T-helper 17 cell (primary cell): ENCODE measurements at places on chromosomes 5 and 9.
A peak's percentile ranks its signal among the peaks of the same experiment; 100 is the strongest.

DNA sequence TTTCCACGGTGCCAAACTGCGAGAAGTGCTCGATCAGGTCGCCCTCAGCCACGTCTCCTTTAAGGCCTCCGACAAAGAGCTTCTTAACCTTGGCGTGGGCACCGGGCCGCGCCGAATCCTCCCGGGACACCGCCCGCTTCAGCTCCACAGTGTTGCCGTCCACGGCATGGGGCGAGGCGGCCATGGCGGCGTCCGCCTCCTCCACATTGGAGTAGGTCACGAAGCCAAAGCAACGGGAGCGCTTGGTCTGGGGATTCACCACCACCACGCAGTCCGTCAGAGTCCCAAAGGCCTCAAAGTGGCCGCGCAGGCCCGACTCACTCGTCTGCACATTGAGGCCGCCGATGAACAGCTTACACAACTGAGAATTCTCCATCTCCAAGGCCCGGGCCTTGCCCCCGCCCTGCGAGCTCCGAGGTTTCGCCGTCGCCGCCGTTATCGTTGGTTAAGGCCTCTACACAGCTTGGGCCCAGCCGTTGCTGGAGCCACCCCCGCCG is 424 bp downstream of the HNRNPA0 start:
- DNase-seq: no peak

DNA sequence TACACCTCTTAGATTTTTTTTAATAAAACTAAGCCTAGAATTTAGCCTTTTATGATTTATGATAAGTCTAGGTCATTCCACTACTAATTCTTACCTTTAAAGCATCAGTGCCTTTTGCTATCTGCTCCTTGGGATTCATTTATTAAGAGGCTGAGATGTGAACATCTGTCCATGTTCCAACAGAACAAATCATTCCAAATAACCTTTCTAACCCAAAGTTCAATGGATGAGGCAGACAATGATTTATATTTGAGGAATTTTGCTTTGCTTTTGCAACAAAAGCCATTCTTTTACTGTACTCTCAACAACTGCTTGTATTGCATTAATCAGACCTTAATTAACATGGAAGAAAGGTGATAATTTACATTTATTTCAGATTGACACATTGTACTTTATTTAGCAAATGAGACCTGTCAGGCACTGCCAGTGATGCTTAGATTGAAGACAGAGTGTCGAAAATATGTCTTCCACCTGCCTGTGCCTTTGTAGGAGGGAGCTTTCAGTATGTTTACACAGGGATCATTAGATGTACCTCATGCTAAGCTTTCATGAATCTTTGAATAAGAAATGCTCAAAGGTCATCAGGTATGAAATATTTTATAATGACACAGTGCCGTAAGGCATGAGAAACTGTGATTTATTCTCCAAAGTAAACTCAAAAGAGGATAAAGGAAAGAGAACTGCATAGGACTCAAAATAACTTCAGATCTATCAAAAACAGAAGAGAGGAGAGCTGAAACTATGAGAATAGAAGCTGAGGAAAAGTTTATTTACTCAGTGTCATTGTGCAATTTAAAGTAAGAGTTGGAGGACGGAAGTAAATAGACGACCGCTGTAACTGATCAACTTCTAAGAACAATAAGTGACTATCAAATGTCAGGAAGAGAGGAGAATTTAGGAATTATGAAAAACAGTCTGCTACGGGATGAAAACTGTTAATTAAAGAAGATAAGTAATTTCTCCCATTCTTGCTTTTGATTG is 36.7 kb upstream of the IZUMO3 start:
- DNase-seq: no peak

DNA sequence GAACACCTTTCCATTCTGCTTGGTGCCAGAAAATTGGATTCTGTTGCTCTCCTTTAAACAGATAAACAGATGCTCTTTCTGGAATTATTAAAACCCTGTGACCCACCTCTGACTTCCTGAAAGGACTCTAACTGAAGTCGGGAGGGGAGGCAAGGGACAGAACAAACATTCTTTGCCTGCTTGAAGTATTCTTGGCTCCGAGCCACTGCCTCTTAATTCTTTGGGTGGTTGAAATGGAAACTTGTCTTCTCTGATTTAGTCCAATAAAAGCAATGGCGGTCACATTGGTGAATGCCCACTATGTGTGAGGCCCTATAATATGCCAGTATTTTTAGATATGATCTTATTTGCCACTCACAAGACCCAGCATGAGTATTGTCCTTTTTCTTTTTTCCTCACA is 236.8 kb downstream of the SLIT3 start:
- DNase-seq: no peak

DNA sequence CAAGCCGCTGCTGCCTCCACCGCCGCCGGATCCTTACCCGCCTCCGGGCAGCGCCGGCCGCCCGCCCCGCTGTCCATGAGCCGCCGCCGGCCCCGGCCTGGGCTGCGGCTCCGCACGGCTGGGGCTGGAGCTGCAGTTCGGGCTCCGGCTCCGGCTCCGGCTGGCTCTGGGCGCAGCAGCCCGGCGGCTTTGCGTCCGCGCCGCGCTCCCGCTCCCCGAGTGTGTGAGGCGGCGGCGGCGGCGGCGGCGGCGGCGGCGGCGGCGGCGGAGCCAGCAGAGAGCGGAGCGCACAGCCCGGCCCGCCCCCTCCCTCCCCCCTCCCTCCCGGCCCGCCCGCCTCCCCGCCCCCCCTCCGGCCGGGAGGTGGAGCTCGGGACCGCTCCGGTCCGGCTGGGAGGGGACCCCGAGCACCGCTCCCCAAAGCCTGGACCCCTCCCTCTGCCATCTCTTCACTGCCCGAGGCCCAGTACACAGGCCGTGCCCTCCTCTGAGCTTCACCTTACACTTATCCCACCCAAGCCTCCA is at the start of gene PCDH1:
TSS of gene PCDH1 (minus strand) at position 225 of the 525 bp plus-strand sequence. CDS start at position 77, 148 bp downstream.
- peak; percentile 33 for DNase-seq

DNA sequence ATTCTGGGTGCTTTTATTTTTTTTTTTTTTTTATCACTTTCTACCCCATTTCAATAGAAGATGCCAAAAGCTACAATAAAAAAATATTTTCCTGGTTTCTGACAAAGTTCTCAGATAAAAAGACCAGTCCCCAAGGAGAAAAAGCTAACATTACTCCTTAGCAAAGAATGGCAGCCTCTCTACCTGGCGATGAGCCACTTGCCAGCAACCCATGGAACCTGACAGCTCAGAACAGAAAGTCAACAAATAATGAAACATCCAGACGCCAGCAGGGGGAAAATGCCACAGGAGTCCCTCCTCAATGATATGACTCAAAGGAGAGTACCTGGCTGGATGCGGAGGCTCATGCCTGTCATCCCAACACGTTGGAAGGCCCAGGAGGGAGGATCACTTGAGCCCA is 123.2 kb downstream of the MYO10 start:
- no peak for DNase-seq

GRCh38 chr9:17723656-17724055 is 144.8 kb downstream of the SH3GL2 start:
- DNase-seq: no peak

DNA sequence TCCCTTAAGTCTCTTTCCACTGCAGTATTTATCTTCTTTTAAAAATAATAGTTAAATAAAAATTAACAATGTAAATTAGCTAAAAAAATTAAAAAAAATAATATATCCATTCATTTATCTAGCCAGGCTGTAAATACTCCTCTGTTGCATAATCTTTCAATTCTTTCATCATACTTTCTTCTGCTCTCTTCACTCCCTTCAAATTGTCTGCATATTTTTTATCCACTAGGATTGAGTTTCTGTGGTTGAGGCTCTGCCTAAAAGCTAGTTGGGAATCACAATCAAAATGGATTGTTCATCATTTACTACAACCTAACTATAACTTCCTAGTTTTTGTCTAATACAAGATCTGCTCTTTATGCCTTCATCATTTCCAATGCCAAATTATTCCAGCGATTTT is 182.2 kb downstream of the PDE4D start:
- no peak for DNase-seq

DNA sequence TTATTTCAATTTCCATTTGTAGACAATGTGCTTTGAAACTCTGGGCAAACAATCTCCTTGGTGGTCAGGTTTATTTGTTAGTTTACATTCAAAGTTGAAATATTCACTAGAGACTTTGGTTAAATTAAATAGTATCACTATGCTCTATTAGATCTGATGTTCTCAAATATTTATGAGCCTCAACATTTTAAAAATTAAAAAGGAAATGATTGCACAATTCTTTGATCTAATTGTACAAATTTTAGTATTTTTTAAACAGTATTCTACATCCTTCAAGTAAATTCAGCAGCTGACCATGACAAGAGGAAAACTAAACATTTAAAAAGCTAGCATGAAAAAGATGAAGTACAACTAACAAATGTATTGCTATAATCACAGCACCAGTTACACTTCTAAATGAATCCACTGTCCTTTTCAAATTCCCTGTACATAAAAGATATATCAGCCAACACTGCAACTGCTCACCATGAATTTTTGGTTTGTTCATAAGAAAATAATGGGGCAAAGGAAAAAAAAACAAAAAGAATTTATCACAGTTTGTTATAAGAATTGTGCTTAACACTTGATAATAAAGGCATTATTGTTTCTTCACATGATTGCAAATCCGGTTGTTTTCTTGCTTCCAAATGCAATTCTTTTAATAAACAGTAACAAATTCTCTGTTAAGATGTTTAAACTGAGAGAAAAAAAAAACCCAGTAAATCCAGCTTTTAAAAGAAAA is 10.7 kb downstream of the SETD9 start:
- no peak for DNase-seq

- no peak for DNase-seq
Measured at GRCh38 chr9:87389936-87390335, 107.7 kb upstream of the DAPK1 start.

DNA sequence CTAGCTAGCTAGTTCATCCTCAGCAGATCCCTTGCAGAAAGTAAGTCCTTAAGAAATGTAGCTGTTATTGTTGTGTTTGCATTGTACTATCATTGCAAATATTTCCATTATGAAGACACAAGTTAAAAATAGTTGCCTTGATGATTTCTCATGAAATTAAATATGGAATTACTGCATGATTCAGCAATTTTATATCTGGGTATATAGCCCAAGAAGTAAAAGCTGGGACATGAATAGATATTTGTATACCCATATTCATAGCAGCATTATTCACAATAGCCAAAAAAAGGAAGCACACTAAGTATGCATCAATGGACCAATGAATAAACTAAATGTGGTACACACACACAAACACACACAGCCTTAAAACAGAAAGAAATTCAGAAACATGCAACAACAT is 6.8 kb downstream of the IFNB1 start:
- no peak for DNase-seq

DNA sequence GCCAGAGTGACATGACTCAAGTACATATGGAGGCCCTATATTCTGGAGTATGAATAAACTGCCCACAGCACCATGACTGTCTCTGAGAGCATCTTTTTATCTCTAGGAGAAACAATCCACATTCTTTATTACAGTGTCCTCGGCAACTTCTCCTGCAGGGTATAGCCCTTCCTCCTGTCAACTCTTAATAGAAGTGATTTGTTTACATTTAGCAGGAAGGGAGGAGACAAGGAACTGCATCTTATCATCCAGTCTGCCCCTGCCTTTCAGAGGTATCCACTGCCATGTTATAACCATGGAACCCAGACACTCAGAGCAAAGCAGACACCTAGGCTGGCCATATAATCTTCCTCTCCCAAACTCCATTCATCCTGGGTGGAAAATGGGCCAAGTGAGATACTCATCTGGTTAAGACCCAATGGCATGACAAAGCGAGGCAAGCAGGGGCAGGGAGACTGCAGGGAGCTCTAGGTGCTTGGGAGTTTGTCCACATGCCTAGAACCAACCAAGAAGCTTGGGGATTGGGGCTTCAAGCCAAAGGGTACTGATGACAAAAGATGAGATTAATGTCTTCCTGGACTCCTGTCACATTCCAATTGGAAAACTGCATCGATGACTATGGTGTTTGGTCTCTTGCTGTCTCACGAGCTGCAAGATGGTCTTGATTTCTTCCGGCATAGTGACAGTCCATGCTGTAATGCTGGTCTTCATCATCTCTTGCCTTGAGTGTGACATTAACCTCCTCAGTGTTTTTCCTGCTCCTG is 620.5 kb upstream of the KLF4 start:
- DNase-seq: no peak

GRCh38 chr9:93116072-93116961 is 17.7 kb downstream of the NINJ1 start:
- DNase-seq: no peak

DNA sequence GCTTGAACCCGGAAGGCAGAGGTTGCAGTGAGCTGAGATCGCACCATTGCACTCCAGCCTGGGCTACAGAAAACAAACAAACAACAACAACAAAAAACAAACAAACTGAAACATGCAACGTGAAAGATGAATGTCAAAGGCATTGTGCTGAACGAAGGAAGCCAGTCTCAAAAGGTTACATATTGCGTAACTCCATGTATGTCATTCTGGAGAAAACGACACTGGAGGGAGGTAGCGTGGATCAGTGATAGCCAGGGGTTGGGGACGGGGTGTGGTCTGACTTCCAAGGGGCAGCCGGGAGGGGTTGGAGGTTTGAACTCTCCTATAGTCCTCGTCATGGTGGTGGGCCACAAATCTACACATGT is 12.1 kb upstream of the WDR5 start:
- no peak for DNase-seq

- DNase-seq: no peak
Measured at GRCh38 chr9:109817846-109818472, 38.0 kb downstream of the PALM2AKAP2 start.

DNA sequence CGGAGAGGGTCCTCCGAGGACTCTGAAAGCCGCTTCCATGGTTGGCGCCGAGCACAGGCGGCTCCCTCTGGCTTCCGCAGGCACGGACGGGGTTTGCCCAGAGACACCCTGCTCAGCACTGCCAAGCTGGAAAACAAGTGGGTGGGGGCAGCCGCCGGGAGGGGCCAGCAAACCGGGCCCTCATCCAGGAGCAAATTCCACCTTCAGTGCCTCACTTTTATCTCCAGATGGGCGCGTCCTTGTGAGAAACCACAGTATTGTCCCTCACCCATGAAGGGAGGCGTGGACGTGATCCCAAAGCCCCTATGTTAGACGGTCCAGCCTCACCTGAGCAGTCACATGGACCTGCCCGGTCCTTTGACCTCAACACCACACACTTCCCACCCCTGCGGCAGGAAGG is 29.0 kb downstream of the MED10 start:
- no peak for DNase-seq

DNA sequence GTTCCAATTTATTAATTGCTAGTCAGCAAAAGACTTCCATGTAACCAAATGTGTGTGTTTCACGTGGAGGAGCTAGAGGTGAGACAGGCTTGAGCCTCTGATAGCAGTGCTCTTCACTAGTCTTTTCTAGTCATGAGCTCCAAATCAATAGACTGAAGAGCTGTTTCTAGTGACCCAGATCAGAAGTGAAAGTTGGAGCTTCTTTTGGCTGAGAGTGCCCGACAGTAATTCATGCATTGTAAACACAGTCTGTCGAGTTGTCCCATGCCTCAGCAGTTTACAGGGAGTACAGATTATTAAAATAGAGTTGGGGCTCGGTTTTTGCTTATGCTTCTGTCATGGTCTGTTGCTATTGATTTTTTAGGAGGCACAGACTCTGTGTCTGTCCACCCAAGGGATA is 793.1 kb downstream of the DTWD2 start:
- DNase-seq: no peak

DNA sequence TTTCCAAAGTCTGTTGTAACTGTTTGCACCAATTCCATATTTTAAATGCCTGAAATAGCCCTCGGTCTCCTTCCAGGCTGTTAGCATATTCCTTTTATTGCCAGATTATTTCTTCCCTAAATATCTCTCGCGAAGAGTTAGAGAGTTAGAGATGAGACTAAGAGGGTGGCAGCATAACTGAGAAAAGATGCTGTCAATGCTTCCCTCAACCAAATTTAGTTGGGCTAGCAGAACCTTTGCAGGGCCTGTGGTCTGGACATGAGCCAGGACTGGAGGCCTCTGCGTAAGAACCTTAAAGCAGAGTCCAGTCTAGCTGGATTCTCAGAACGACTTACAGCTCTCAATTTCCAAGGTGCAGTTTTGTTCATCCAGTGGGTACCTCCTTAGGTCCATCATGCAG is 135.9 kb downstream of the GABRB2 start:
- no peak for DNase-seq
